Right ventricle myocardium inferior (tissue), 1 donor: ENCODE measurements at places on chromosomes 4 and X. TPM values are rescaled to one million over a fixed set of nuclear protein-coding genes. Genes with fewer than 3 reads are reported as not detected.

The NUDT10 gene
- total RNA-seq: 0.19 TPM

The ARSJ gene
- total RNA-seq: 0.54 TPM

The RS1 gene
- not detected for total RNA-seq

The TMPRSS11B gene
- not detected for total RNA-seq

The GRIA3 gene
- total RNA-seq: 0.73 TPM

The PAGE1 gene
- total RNA-seq: not detected

The ERAS gene
- total RNA-seq: not detected

The RBMXL3 gene
- not detected for total RNA-seq

The MFAP3L gene
- total RNA-seq: 7.0 TPM

The MAGEA4 gene
- total RNA-seq: not detected

The CC2D2A gene
- total RNA-seq: 8.6 TPM

The GAB3 gene
- total RNA-seq: 12.1 TPM

The TLR3 gene
- total RNA-seq: 5.2 TPM

The EIF2S3 gene
- total RNA-seq: 66.8 TPM

The PPP1R2C gene
- not detected for total RNA-seq

The SPIN2A gene
- total RNA-seq: 0.22 TPM

The SOD3 gene
- 63.4 TPM for total RNA-seq

The ARMCX2 gene
- total RNA-seq: 30.2 TPM

The ODAPH gene
- not detected for total RNA-seq

The GLRA2 gene
- total RNA-seq: not detected

The HSFX4 gene
- total RNA-seq: not detected

The TCP11X2 gene
- not detected for total RNA-seq

The IL1RAPL1 gene
- total RNA-seq: 4.0 TPM

The GCNA gene
- 1.7 TPM for total RNA-seq

The PHOX2B gene
- total RNA-seq: not detected

The AMBN gene
- total RNA-seq: not detected

The VGLL1 gene
- not detected for total RNA-seq

The KCNIP4 gene
- not detected for total RNA-seq

The SEL1L3 gene
- 3.9 TPM for total RNA-seq

The PPEF2 gene
- total RNA-seq: not detected

The FAM114A1 gene
- 25.3 TPM for total RNA-seq

The BST1 gene
- 3.8 TPM for total RNA-seq

The ASB12 gene
- total RNA-seq: 2.5 TPM

The HS6ST2 gene
- total RNA-seq: 0.08 TPM

The ATP1B4 gene
- total RNA-seq: not detected

The ADH1B gene
- total RNA-seq: 155 TPM

The GLOD5 gene
- total RNA-seq: not detected

The VCX2 gene
- total RNA-seq: not detected

The UGT2B15 gene
- not detected for total RNA-seq

The XAGE1B gene
- not detected for total RNA-seq

The IL2RG gene
- 2.8 TPM for total RNA-seq

The KCTD8 gene
- 0.19 TPM for total RNA-seq

The MAGEB1 gene
- not detected for total RNA-seq

The RTL5 gene
- total RNA-seq: 2.4 TPM

The PRR32 gene
- total RNA-seq: 0.57 TPM

The ADH6 gene
- not detected for total RNA-seq

The NPY2R gene
- total RNA-seq: not detected

The LANCL3 gene
- total RNA-seq: 0.16 TPM
